ENCODE measurements at places on chromosomes 4 and X. TPM values are rescaled to one million over a fixed set of nuclear protein-coding genes. Genes with fewer than 3 reads are reported as not detected.

- DNase-seq: no peak
Observed at GRCh38 chr4:104519588-104519987, 24.9 kb upstream of the CXXC4 start.

Gene INTS6L
- total RNA-seq: 9.8 TPM

GRCh38 chrX:68186552-68187262 lies 246.6 kb downstream of the OPHN1 start:
- DNase-seq: no peak

- DNase-seq: no peak
Observed at GRCh38 chrX:153569475-153569874, 29.5 kb downstream of the CCNQ start.

Gene HSFX1
- total RNA-seq: 0.71 TPM

DNA sequence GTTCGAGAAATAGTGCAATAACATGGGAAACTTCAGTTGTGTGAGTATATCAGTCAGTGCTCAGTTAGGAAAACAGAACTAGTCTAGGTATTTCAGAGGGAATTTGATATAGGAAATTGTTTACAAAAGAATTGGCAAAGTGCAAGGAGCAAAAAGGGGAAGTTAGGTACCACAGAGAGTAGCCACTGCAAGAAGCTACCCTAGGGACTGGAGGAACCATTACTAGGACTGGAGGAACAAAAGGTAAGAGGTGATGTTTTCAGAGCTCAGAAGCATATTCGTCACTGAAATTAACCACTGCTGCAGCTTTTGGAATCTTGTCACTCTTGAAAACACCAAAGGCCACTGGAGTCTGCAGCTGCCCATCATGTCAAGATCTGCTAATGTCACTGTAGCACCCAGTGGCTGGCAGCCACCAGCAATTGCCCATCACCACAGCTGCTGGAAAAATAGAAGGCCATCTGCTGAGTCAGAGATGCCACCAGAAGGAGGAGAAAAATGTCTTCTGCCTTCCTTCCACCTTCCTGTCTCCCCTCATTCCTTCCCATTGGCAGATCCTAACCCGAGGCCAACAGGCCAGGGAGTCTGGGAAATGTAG lies 160.6 kb upstream of the RPS6KA3 start:
- DNase-seq: no peak

DNA sequence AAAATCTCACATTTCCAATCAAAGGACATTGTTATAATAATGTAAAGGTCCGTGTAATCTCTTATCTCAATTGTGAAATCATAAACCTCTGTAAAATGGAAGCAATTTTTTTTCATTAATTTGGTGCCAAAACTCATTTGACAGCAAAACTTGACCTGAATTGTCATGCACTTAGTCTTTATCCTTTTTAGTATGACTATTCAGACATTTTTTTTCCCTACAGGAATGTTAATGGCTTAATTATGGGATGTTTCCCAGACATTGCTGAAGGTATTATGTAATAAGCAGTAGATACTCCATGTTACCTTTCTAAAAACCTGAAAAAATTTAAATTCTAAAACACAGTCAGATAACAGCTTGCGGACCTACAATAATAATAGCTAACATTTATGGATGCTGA lies 228.9 kb downstream of the LHFPL1 start:
- DNase-seq: no peak

- DNase-seq: no peak
Observed at GRCh38 chr4:178745203-178745602, 1303.0 kb upstream of the AGA start.

DNA sequence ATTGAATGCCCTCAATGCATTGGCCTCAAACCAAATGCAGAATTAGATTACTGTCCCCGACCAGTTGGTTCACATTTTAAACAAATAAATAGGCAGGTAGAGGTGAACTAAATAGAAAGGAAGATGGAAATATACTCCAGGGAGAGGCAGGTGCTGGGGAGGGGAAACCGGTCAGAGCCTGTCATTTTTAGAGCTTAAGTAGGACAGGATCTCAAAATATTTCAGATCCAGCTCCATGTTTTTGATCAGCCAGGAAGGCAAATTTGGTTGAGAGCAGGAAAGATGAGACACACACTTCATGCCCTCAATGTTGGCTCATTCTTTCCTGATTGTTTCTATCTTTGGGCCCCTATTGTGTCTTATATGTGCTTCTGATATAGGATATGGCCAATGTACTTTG lies 206.7 kb downstream of the SHROOM3 start:
- peak; percentile 54 for DNase-seq

Gene MAP9
- 181 TPM for total RNA-seq

Gene AR
- total RNA-seq: not detected

Gene TRAM1L1
- total RNA-seq: 0.92 TPM

GRCh38 chr4:15488658-15489470 lies 19.2 kb downstream of the CC2D2A start:
- no peak for DNase-seq

Gene FGD1
- total RNA-seq: 31.5 TPM

- no peak for DNase-seq
Observed at GRCh38 chr4:84648178-84648577, 65.3 kb downstream of the CDS1 start.

DNA sequence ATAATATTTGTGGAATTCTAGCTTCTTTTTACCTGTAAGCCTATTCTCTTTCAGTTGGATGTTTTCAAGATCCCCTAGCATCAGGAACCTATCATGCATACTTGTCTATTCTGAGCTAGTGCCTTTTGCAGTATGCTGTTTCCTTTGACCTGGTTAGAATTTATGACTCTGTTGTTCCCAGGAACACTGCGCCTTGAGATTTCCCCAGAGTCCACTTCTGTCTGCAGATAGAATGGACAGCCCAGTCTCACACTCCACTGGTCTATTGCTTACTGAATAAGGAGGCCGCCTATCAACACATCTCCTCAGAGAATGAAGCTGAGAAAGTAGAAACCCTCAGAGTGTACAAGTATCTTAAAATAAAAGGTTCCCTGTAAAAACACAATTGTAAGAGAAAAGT lies 465.1 kb upstream of the GALNTL6 start:
- no peak for DNase-seq

Gene FATE1
- total RNA-seq: not detected

- no peak for DNase-seq
Observed at GRCh38 chr4:121308328-121308663, 72.5 kb downstream of the QRFPR start.
